ENCODE measurements at places on chromosomes 6 and 20.

GRCh38 chr6:37531026-37531425 lies 31.3 kb upstream of the CCDC167 start:
- DNase-seq, result no peak

DNA sequence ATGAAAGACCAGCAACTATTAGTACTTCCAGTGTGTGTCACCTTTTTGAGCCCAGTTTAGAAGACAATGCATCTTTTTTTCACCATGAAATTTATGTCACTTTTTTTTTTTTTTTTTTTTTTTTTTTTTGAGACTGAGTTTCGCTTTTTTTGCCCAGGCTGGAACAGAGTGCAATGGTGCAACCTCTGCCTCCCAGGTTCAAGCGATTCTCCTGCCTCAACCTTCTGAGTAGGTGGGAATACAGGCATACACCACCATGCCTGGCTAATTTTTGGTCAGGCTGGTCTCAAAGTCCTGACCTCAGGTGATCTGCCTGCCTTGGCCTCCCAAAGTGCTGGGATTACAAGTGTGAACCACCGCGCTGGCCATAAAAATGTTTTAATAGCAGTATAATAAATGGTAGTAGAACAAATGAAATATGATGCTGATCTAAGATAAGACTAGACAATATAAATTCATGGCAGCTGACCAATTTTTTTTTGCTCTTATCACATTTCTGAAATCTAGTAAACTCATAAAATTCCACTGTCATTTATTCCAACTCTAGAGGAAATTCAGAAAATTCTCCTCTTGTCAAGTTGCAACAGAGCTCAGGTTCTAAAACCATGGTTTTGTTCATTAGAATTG lies 21.3 kb downstream of the NHSL1 start:
- DNase-seq, result no peak

DNA sequence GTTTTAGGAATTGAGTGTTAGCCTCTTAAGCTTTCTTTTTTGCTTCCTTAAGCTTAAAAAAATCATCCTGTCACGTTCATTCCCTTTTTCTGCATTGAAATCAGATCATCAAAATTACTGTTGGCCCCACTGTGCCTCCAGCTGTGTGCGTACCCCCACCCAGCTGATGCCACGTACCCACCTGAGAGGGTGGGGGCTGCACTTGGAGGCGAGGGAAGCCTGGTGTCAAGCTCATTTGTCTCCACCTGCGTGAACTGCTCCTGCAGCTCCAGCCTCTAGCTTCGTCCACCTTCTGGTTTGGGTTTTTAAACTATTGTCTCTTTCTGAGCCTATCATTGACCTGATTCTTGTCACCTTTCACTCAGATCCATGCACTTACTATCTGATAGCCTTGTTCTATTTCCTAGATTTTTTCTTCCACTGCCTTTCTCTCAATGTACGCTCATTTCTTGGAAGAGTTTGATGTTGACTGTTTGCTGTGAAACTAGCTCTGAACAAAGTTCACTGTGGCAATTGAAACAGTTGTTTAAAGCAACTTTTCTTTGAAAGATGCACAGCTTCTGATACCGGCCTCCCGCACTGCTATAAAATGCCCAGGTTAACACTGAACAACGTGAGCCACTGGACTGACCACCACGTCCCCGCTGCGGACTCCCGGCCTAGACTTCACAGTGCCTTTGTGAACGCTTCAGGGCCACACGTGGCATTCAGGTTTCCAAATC lies 30.0 kb upstream of the IRF4 start:
- DNase-seq, result no peak

DNA sequence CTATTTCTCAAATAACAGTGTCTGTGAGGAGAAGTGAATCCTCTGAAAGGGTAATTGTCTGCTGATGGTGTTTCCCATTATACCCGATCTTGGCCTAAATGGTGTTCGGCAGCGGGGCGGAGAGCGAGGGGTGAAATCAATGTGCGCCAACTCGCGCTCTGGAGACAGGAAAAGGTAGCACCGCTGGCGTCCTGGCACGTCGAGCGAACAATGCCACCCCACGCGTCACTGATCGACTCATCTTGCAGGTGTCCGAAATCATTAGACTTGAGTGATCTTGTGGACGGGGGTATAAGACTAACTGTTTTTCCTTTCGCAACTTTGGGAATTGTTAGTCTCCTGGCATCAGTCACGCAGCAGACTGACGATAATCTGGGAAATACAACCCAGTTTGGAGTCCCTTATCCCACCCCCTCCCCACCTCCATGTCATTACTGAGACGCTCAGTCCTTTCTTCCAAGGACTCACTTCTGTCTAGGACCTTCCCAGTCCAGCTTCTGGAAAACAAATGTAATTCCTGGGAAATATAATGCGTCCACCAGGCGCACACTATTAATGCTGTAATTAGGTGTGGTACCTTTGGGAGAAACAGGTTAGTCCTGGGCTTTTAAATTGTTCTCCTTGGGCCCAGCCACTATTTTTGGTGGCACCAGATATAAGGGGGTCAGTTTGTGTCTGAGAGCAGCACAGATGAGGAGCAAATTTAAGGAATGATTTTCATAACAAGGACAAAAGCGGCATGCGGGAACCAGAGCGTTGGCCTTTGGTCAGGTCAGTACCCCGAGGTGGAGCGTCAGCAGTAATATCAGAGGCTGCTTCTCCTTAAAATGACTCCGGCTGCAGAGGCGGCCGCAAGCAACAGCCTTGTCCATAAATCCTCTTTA lies 2.3 kb downstream of the LINC00237 start:
- DNase-seq, result no peak

DNA sequence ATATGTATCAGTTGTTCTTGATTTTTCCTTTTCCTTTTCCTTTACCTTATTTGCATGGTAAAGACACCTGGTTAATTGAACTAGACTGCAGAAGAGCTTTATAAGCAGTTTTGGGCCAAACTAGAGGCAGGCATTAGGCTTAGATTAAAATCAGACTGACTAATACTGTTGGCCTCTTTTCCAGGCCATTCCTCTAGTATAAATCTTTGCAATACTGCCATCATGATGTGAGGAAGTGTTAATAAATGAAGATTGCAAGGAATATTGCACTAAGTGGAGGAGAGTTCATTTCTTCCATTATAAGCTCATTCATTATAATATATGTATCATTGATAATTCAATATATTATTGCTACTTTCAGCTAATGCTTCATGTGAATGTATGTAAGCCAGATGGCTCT lies 163.8 kb downstream of the MMUT start:
- no peak for DNase-seq

DNA sequence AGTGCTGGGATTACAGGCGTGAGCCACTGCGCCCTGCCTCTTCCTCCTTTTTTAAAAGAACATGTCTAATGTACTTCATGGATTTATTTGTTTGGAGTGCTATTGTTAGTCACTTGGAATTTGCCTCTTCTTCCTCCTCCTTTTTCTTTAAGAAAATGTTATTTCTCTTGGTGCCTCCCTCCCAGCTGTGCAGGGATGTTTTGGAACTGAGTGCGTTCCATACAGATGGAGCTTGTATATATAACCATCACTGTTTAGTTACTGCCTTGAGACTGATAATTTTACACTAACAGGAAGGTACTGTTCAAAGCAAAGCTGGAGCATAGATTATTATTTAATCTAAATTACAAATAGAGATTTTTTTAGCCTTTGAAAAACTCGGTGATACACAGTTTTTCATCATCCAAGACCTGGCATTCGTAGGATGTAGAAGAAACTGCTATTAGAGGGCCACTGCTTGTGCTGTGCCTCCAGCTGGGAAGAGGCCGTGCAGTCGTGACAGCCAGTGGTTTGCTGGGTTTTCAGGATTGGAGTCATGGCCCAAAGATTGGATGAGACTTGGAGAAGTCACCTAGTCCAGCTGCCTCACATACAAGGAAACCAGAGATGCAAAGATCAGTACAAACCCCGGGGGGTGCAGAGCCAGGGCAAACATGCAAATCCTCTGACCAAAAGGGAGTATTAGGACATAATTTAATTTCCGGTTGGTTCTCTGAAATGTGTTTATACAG lies 123.1 kb downstream of the PLEKHG1 start:
- DNase-seq, result no peak

- no peak for DNase-seq
Observed at GRCh38 chr20:51495921-51496545, 46.5 kb downstream of the NFATC2 start.

GRCh38 chr6:16286151-16286522 lies 47.8 kb downstream of the GMPR start:
- no peak for DNase-seq

GRCh38 chr6:133157995-133158394 lies 83.2 kb upstream of the EYA4 start:
- DNase-seq, result no peak

- DNase-seq, result no peak
Observed at GRCh38 chr20:53672484-53673129, 79.0 kb upstream of the ZNF217 start.

GRCh38 chr6:126539022-126539421 lies 199.1 kb downstream of the CENPW start:
- DNase-seq, result no peak

DNA sequence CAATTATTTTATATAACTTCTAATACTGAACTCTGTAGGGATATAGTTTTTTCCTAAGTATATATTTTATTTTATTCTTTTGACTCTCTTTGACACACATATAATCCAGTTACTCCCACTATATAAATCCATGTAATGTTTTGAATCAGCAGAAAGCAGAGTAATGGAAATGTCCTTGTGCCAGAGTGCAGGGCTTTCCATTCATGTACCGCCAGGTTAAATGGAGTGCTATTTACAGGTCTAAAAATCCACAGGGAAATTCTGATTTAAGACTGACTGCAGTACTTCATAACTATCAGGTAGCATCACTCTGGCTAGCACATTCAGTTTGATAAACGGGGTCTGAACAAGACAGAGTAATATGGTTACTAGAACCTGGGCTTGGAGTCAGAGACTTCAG lies 626.8 kb downstream of the COL12A1 start:
- no peak for DNase-seq

DNA sequence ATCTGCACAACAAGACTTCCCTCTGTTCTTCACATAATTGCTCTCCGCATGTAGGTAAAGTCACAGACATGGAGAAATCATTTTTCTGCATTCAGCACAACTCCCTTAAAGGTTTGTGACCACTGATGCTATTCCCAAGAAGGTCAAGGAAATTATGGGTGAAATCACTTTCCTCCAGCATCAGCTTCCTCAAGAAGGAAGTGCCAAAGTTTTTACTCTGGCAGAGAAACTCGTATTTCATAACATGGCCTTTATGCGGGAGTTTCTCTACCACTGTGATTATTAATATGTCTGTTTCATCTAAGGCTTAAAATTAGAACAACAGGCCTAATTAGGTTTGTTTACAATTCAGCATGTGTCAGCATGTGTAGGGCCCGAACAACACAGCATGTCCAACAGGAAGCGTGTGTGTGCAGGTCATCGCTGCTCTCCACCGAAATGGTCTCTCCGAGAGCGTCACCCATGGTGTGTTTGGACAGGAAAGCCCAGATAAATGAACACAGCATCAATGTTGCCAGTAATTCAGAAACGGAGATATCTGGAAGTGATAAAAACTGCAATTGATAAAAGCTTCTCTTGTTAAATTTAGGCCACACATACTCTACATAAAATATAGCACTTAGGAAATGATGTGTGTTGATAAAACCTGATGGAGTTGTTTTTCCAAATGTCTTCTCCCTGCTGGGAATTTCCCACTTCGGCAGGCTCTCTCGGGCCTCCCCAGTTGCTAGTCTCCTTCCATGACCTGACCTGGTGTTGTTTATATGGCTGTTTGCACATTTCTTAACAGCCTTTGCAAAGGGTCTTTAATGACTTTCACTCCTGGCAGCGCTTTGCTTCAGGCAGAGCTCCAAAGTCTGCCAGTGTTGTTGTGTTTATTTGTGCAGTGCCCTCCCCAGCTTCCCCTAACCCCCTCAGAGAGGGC lies 265.1 kb upstream of the CEP162 start:
- DNase-seq, result no peak

DNA sequence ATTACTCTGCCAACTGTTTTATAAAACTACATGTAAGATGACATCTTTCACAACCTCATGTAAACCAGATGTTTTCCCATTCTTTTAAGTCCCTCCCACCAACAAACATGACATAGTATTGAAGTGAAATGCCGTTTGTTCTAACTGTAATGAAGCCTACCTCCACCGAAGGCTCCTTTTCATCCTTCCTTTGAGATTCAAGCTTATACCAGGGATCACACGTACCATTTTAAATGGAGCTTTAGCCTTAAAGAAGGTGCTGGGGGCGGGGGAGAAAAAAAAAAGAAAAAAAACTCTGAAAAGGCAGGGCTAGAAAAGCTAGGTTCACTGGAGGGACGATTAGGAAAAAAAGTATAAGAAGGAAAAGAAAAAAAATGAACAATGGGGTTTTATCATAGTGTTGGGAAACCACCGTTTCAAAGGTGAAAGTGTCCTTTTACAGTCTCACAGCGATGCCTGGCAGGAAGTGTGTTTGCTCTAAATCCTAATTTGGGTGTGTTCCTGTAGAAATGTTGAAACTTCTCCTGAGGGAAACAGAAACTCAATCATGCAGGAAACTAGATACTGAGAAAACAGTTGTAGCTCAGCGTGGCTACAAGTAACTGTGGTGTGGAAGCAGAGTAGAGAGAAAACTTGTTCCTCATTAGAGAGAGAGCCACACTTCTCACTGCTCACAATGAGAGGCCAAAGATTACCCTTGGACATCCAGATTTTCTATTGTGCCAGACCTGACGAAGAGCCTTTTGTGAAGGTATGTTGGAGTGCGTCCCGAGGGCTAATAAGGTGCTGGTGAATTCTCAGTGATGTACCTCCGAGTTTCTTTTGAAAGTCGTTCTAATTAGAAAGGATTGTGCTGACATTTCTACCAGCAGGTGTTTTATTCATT lies 37.6 kb upstream of the HINT3 start:
- DNase-seq, result no peak

DNA sequence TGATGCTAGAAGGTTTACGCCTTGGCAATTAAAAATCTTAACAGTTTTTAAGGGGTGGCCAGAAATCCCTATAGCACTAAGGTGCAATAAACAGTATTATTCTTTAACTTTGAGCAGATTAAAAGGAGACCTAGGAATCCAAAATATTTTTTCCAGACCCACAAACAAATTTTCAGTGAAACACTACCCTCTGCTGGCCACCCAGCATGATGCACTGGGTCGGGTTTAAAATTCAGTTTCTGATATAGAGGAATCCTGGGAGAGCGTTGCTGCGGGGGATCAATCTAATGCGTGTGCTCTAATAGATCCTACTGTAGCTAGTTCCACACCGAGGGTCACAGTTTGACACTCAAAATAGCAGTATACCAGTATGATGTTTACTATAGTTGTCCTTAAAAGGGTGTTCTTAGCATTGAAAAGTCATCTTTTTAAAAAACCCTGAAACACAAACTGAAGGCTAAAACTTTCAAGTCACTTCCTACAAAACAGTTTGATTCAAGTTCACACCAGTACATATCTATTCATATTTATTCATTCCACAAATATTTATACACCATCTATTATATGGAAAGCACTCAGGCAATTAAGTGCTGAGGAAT lies 10.2 kb downstream of the UBE3D start:
- no peak for DNase-seq

- DNase-seq, result no peak
Observed at GRCh38 chr20:51542033-51542570, 417 bp downstream of the NFATC2 start.

GRCh38 chr6:43915986-43916923 lies 146.2 kb downstream of the VEGFA start:
- no peak for DNase-seq
